PC-9 (cell line): ENCODE measurements at places on chromosomes 13 and 19.

DNA sequence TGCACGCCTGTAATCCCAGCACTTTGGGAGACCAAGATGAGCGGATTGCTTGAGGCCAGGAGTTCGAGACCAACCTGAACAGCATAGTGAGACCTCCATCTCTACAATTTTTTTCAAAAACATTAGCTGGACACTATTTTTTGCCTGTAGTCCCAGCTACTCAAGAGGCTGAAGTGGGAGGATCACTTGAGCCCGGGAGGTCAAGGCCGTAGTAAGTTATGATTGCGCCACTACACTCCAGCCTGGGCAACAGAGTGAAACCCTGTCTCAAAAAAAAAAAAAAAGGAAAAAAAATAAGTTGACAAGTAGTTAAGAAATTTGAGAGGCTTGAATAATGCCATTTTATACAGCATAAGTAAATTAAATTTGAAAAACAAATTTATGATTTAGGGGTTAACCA, 330.6 kb downstream of the MYO16 start:
- DNase-seq, result no peak

DNA sequence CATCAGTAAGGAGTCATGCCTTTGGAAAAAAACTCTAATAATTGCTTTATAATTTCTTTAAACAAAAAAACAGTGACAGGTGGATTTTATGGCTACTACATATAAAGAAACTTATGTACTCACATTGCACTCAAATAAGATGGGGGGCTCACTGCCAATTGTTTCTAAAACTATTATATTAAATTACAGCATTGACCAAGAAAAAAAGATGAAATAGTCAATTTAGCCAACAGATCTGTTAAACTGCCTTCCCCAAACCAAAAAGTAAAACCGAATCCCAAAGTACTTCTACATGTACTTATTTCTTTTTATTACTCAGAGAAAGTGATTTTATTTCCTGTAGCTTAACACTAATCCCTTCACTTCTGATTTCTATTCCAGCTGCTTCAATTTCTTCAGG, 716.8 kb upstream of the SLITRK5 start:
- no peak for DNase-seq

DNA sequence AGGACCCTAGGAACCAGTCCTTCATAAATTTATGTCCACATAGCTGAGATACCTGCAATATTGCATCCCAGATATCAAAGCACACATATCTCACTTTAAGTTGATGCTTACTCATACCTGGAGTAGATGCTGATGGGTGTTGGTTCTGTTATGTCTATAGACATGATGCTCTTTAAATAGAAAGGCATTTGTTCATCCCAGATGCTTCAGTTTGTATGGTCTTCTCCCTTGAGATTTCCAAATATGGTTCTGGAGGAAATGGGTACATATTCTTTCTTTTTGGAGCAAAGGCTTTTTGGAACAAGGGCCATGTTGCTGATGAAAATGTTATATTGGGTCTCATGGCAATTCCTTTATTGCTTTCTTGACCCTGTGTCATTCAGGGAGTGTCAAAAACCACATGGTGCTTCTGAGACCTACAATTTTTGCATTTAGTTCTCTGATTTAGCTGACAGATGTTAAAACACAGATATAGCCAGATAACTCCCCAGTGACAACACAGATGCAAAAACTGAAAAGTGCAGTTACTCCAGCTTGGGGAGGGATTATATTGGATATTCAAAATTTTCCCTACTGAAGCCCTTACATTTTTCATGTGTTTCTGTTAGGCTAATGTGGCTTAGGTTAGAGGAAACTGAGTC, 211.4 kb downstream of the KCNRG start:
- DNase-seq, result no peak

GRCh38 chr19:5078182-5078581, 109.3 kb downstream of the KDM4B start:
- DNase-seq, result no peak

- no peak for DNase-seq
Measured at GRCh38 chr13:30978981-30979956, 46.8 kb downstream of the TEX26 start.

DNA sequence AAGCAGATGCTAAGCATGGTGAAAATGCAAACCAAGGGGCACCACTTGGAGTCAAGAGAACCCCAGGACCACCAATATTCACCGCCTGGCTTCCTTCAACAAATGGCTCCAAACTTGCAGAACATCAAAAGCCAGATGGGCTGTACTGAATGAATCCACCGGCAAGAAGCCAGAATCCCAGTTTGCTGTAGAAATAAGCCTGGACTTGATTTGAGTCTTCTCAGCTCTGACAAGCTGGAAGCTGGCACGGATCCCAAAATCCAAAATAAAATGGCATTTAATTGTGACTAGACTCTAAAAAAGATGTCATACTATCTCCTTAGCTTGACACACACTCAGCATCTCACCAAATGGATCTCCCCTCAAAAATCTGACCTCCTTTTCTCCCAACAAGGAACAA, 11.9 kb downstream of the EFNB2 start:
- DNase-seq, result no peak

DNA sequence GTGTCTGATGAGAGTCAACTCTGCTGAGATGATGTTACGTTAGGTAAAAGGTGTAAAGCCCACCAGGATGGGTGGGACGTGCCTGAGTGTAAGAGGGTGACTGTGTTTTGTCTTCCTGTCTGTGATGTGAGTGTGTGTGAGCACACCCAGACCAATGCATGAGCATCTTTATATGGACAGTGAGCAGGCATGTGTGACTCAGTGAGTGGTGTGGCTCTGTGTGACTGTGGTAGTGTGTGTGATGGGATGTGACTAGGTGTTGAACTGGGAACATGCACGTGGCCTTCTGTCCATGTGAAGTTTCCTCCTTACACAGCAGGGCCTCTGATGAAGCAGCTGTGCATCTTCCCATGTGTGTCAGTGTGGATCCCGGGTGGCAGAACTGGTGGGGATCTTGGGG, 17.8 kb upstream of the LGALS16 start:
- DNase-seq, result no peak

DNA sequence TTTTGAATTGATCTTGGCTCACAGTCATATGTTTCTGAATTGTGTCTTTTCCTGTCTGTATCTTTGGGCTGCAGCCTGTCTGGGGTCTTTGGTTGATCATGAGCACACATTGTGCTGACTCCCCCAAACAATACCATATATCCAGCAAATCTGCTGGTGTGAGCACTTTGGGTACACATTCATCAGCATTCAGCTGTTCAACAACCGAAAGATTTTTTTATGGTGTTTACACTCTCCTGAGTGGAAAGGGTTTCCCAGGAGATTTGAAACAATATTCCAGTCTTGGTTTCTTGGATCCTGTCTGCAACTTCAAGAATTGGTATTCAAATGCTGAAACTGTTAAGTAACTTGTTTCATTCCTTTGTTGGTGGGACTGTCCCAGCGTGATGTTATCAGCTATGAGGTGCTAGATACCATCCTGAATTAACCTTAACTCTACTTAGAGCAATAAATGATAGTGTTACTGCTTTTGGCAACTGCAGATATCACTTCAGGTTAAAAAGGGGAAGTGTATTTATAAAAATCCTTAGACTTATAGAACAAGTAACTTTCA, 78.4 kb upstream of the DIAPH3 start:
- no peak for DNase-seq

GRCh38 chr13:113582841-113583631, 1.5 kb upstream of the TFDP1 start:
- DNase-seq, result no peak

DNA sequence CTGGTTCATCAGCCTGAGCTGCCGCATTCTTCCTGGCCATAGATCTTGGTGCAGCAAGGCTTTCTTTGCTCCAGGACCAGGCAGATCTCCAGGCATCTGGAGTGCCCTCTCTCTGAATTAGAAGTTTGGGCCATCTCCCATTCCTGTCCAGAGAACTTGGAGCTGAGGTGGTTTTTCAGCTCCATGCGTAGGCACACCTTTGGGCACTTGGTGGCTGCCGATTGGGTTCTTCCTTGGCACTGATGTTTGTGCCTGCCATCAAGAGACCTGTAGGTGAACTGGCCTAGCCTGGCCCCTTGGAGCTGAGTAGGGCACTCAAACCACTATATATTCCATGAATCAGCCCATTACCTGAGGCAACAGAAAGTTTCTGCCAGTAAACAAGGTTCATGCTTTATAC, 206.0 kb upstream of the PCDH17 start:
- DNase-seq, result no peak

DNA sequence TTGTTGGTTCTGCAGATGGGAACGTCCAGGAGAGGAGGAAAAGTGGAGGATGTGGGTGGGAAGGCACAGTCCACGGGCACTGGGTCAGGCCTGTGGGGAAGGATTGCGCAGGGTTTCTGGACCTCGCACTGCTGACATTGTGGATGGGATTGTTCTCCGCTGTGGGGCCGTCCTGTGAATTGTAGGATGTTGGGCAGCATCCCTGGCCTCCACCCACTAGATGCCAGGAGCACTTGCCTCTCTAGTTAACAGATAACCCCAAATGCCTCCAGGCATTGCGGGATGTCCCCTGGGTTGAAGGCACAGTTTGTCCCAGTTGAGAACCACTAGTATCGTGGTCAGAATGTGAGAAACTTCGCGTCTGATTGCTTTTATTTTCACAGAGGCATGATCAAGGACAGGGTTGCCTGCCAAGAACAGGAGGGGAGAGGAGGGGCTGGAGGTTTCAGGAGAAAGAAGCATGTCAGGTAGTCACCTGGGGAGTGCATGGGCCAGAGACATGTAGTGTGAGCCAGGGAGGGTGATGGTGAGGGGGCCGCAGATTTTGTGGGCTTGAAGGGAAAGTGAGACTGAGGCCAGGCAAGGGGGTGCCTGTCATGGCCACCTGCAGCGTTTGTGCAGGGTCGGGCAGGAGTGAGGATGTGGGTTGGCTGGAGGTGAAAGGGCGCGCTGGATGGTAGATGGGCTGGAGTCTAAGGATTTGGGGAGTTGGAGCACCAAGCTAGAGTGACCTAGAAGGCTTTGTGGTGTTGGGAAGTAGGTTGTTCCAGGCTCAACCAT, 3.2 kb downstream of the ZNF628 start:
- DNase-seq, result no peak

DNA sequence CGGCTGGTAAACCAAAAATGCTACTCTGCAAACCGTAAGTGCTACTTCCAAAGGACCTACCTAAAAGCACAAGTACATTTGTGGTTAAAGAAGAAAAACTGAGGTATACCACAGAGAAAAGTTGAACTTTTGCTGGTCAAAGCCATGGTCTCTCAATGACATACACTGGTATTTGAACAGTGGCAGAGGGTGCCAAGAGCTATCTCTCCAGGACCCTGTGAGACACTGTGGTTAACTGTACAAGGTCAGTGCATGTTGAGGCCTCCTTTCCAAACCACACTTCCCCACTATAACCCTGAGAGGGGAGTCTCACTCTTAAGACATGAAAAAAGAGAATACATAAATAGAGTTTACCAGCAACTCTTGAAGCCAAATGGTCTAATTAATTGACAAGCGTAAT, 49.5 kb downstream of the COL4A1 start:
- no peak for DNase-seq

DNA sequence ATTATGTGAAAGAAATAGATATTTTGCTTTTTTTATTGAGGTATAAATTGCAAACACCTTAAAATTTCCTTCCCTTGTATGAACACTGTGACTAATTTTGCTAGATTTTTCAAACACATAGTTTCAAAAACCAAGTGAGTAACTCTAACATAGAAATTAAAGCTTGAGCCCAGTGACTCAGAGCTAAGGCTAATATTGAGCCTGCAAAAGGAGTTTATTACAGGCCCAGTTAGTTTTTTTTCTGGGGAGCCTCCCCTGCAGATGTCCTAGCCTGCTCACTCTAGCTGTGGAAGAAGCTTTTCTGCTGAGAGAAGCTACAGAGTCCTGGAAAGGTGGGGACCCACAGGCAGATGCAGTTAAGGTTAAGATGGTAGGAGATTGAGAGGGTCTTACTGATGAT, 3.4 kb downstream of the ZNF430 start:
- DNase-seq, result no peak

GRCh38 chr13:113930671-113931637, 42.9 kb downstream of the C13orf46 start:
- no peak for DNase-seq

GRCh38 chr13:99087954-99088491, 110.2 kb upstream of the DOCK9 start:
- DNase-seq, result no peak

- peak; percentile 82 for DNase-seq
Measured at GRCh38 chr13:98975822-98976261, 2.0 kb downstream of the DOCK9 start.

- DNase-seq, result peak; percentile 57
Measured at GRCh38 chr13:38348861-38349389, 726 bp upstream of the UFM1 start.

DNA sequence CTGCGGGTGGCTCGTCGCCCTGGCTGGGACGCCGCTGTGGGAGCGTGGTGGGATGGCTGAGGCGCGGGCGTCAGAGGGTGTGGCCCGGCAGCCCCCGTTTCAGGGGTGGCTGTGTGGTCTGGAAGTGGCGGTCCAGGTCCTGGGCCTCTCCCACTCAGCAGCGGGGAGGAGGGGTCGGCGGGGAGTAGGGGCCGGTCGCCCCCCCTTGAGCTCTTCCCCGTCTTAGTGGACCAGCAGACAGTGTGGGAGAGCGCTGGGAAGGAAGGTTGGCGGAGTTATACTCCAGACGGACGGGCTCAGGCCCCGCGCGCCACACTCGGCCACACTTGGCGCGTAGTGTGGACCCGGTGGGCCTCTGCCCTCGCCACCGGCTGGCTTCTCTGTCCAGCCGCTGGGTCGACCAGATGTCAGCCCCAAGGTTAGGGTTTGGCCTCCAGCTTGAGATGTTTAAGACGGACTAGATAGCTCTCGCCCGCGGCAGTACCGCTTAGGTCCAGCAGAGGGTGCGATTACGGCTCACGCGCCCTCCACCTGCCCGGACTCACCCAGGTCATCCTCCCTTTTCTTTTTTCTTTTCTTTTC, 21.7 kb upstream of the ZNF429 start:
- DNase-seq, result no peak

DNA sequence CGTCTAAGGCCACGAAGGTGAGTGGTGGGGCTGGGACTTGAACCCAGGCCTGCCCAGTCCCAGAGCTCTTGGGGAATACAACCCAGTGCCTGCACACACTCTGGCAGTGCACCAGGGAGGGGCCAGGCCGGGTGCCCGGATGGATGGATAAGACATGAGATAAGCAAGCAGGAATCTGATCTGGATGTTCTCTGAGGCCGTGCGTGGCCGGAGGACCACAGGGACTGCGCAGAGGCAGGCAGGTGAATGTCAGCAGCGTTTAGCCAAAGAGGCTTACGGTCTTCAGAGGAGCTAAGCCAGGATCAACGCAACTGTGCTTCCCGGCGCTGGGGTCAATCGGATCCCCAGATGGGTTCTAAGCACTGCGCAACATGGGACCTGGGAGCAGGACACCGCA, 1.5 kb downstream of the ZNF787 start:
- peak; percentile 32 for DNase-seq

DNA sequence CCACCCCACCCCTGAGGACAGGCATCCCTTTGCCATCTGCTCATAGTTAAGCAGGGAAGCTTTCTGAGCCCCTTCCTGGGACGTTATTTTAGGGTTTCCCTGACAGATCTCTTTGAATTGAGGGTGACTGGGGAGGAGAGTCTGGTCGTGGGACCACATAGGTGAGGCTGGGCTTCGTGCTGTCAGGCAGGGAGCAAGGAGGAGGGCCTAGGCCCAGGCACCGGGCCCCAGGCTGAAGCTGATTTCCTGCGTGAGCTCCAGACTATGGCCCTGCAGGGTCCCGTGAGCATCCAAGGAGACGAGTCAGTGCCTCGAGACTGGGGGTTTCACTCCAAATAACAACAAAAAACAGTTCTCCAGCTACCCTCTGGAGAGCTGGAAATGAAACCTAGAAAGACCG, 60.4 kb downstream of the MYO9B start:
- DNase-seq, result no peak
